ENCODE measurements at places on chromosomes 12 and 14. TPM values are rescaled to one million over a fixed set of nuclear protein-coding genes. Genes with fewer than 3 reads are reported as not detected.
A peak's percentile ranks its signal among the peaks of the same experiment; 100 is the strongest.

DNA sequence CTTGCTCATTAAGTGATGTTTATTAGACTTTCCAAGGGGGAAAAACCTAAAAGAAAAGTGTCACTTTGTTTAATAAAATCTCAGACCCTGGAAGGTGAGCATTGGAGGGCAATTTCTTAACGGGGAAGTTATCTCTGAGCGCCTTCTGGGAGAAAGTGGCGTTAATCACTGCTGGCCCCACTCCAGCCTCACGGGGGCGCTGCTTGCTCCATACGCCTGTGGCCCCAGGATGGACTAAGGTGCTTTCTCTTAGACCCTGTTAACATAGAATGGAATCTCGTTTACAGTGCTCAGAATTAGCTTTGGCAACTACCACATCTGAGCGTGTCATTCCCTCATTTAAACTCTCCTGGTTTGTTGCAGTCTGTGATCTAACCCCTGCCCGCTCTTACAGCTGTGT lies 16.4 kb upstream of the PRIMA1 start:
- no peak for DNase-seq

SCAF11 gene
- total RNA-seq: 108 TPM

- no peak for DNase-seq
Observed at GRCh38 chr14:65033181-65033580, 46.5 kb downstream of the FNTB start.

DNA sequence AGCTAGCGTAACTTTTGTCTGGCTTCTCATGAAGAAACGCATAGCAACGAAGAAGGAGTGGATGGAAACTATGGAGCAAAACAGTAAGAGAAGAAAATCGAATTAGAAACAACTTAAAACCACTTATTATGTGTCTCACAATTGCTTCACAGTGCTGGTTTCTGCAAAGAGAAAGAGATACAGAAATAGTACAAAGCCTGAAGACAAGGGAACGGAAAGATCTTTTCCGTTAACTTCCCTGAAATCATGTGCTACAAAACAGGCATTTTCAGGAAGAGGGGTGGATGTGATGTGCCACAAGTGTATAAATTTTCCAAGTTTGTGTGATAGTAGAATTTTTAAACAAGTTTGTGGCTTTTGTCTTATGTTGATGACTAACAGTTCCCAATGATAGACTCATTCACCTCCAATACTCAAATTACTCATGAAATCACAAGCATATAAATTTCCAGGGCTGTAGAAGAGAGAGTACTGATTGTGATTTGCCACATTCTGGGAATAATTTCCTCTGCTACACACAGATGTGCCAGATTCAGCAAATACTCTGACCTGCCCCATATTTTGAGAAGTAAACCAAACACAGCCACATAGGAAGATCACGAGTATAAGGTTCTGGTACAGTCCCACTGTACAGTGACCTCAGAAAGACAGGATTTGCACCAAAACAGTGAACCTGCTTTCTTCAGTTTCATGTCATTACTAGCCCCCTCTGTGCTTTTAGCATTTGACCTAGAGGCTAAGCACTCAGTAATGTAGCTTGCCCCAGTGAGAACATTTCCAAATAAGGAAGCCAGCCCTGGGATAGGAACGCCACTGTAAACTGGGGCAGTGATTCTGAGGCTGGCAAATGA lies 41.4 kb upstream of the PPFIA2 start:
- peak; percentile 9 for DNase-seq

GRCh38 chr12:53869500-53869899 lies 69.1 kb upstream of the HOXC13 start:
- no peak for DNase-seq

KRT2 gene
- not detected for total RNA-seq

DNA sequence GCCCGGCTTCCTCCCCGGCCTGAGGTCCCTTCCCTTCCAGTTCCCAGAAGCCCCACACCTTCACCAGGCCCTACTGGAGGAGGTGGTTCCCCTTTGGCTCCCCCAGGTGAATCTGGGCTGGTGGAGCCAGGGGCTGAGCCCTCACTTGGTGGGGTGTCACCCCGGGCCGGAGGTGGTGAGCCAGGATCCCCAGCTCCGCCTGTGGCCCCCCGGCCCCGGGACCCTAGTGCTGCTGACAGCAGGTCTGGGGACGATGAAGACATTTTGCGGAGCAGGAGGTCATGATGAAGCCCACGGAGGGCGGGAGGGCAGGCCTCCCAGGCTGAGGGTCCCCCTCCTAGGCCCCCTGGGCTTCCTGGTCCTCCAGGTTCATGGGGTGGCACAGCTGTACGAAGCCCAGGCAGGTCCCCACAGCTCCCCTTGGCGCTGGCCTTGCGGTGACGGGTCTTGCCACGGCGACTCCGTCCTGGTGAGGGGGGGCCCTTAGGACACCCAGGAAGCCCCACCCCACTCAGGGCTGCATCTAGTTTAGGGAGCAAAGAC lies 16.6 kb downstream of the MAP3K12 start:
- DNase-seq: no peak

GRCh38 chr14:45891417-45892080 lies 638.5 kb upstream of the MIS18BP1 start:
- peak; percentile 70 for DNase-seq

DNA sequence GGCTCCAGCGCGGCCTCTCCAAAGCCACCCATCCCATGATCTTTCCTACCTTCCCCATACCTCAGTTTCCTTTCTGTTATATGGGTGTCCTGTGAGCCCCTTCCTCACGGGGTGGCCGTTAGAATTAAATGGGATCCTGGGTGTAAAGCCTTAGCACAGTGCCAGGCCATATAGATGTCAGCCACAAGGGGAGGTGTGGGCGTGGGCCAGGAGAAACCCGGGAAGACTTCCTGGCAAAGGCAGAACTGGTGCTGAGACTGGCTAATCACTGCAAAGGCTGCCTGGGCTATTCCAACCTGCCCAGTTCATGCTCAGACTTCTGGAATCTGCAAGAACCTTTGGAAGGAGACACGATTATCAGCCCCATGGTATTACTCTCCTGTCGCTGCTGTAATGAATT lies 11.0 kb upstream of the NCOR2 start:
- no peak for DNase-seq

ACVRL1 gene
- 2.0 TPM for total RNA-seq

- no peak for DNase-seq
Observed at GRCh38 chr12:5505116-5505515, 73.2 kb downstream of the NTF3 start.

DNA sequence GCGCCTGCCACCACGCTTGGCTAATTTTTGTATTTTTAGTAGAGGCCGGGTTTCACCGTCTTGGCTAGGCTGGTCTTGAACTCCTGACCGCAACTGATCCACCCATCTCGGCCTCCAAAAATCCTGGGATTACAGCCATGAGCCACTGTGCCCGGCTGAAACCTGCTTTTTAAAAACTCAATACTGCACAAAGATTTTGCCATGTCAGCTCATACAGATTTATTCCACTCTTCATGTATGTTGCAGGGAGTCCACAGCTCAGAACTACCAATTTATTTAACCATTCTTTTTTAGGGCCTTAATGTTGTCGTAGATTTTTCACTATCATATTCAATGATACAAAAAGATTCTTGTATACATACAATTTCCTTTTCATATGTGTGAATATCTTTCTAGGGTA lies 20.0 kb downstream of the ZCCHC8 start:
- no peak for DNase-seq

DNA sequence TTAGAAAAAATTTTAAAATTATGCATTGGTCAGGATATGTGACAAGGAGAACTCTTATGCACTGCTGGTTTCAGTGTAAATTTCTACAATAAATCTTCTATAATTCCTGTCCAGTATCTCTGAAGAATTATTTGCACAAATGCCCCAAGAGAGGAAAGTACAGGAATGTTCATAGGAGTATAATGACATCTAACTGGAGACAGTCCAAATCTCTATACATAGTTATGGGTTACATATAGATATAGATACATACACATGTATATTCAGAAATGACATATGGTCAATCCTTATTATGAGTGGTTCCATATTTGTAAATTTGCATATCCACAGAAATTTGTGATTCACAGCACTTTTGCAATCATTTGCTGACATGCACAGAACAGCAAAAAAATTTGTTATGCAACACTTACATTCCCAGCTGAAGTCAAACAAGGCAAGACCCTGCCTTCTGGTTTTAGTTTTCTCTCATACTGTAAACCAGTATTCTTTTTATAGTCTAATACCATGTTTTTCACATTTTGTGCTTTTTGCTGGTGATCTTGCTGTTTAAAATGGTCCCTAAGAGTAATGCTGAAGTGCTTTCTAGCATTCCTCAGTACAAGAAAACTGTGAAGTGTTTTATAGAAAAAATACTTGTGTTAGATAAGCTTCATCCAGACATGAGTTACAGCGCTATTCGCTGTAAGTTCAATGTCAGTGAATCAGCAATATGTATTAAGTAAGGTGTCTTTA lies 103.8 kb downstream of the SLC16A7 start:
- DNase-seq: no peak

GRCh38 chr14:44589180-44589579 lies 82.1 kb upstream of the FSCB start:
- DNase-seq: no peak

GRCh38 chr12:56873382-56873781 lies 60.8 kb downstream of the SDR9C7 start:
- DNase-seq: no peak

DNA sequence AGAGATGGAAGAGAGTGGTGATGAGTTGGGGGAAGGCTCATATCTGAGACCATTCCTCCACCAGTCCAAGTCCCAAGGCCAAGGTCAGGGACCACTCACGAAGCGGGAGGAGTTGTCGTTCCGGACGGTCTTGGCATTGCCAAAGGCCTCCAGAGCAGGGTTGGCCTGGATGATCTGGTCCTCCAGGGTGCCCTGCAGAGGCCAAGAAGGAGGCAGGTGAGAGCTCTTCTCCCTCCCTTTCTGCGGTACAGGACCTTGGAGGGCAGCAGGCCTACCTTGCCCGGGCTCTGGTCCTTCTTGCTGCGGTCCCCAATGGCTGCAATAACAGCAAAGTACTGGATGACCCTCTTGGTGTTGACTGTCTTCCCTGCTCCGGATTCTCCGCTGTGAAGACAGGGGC lies 4.0 kb downstream of the MYH7 start:
- no peak for DNase-seq

GRCh38 chr12:27965411-27965810 lies 7.1 kb downstream of the PTHLH start:
- DNase-seq: no peak

- DNase-seq: peak; percentile 79
Observed at GRCh38 chr12:122022393-122023338, 982 bp downstream of the BCL7A start.

AICDA gene
- not detected for total RNA-seq

DNA sequence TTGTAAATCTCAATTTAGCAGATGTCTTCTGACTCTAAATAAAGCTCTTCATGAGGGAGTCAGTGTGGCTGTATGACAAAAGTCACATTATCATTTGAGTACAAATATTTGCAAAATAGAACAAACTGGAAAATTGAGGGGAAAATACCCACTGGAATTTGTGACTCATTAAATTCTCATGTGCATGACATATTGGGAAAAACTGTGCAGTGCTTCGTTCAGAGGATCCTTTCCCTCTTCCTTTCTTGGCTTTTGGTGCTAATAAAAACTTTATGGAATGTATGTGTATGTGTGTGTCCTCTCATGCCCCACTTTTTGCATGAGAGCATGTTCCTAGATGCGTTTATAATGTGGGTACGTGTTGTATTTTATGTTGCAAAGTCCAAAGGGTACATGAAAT lies 267.8 kb downstream of the KTN1 start:
- DNase-seq: no peak

KRT6C gene
- total RNA-seq: not detected

DNA sequence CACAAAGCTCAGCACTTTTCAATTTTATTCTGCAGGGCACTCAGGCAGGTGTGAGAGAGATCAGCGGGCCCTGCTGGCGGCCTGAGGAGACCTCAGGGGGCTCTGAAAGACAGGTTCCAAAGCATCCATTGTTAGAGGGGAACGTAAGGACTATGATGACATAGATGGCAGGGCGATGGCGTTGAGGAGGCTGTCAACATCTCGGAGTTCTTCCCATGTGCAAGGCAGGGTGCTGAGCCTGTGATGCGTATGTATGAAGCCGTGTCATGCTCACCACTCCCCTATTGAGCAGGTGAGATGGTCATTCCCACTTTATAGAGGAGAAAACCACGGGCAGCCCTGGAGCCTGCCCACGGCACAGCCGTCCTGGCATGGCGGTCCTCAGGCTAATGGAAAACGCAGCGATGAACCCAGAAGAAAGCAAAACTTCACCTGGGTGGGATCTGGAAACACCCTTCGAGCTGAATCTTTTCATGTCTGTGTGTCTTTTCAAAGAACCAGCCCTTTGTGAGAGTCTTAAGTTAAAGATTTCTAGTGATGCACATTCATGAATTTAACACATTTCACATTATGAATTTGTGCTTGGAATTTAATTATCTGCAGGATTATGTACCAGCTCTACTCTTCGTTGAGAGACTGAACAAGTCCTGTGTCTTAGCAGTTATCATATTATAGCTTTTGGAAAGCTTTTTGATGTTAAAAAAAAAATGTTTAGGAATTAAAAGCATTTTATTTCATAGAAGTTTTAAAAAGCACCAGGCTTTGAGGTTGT lies 64.7 kb downstream of the RIMBP2 start:
- DNase-seq: no peak

DNA sequence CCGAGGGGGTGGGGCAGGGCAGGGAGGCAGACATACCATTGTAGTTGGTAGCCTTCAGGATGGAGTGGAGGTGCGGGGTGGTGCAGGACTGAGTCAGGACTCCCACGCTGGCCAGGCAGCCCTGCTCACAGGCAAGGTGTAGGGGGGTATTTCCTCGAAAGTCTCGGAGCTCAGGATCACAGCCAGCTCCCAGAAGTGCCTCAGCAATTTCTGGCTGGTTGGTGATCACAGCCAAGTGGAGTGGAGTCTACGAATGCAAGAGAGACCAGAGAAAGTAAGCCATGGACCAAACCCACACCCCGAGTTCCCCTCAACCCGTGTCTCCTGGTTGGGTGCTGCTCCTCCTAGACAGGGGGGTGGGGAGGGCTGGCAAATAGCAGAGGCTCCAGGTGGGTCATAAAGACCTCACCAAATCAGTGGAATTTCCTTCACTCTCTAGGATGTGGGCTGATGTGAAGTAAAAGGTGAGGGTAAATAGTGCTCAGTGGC lies 1.4 kb downstream of the NFKBIA start:
- DNase-seq: no peak

DNA sequence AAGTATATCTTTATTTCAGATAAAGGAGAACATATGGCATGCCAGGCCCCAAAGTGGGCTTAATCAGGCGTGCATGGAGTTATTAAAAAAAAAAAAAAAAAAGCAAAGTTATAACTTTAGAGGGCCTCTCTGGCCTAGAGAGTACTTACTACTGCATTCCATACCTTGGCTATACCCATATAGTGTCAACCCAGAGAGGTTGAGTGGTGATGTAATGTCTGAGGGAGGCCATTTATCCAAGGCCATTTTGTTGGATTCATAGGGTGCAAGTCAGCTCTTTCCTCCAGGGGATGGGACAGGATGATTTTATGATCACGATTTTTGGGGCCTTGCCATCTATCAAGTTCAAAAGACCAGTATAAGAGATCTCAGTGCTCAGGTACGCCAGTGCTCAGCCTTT lies 66.4 kb downstream of the DCAF5 start:
- DNase-seq: no peak
